Left kidney (tissue), 8 donors: ENCODE measurements at places on chromosomes 6 and 20. TPM values are rescaled to one million over a fixed set of nuclear protein-coding genes. Genes with fewer than 3 reads are reported as not detected.

Gene OR12D3
- not detected for polyA plus RNA-seq

Gene FANCE
- 10.5 TPM for polyA plus RNA-seq

Gene DLL1
- polyA plus RNA-seq = 8.2 TPM

Gene UBD
- 2.3 TPM for polyA plus RNA-seq

Gene RBM24
- 1.2 TPM for polyA plus RNA-seq

Gene ZNF311
- 7.9 TPM for polyA plus RNA-seq

Gene C6orf15
- polyA plus RNA-seq = not detected

Gene IFNGR1
- polyA plus RNA-seq = 66.3 TPM

Gene CST2
- polyA plus RNA-seq = not detected

Gene CST4
- not detected for polyA plus RNA-seq

Gene TMEM244
- polyA plus RNA-seq = not detected

Gene CD93
- polyA plus RNA-seq = 37.9 TPM

Gene EEF1A2
- 0.67 TPM for polyA plus RNA-seq

Gene TGM3
- polyA plus RNA-seq = 0.43 TPM

Gene SLC17A2
- 0.86 TPM for polyA plus RNA-seq
